Lower leg skin (tissue), 4 donors: ENCODE measurements at places on chromosomes 4 and X.

DNA sequence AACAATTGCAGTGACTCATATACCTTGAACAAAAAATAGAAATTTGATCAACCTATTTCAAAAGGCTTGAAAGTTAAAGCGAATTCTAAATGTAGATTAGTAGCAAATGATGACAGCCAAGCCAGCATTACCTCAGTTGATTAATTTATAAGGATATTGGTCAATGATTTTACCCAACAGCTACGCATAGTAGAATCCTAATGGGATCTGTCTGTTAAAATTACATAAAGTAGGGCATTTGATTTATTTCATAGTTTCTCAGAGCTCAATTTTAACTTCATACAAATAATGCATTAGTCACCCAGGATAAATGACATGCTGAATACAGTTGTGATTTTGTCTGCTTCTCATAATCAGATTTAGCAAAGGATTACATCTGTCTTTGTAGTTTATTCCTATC, 12.0 kb downstream of the AFF2 start:
- no peak for DNase-seq

DNA sequence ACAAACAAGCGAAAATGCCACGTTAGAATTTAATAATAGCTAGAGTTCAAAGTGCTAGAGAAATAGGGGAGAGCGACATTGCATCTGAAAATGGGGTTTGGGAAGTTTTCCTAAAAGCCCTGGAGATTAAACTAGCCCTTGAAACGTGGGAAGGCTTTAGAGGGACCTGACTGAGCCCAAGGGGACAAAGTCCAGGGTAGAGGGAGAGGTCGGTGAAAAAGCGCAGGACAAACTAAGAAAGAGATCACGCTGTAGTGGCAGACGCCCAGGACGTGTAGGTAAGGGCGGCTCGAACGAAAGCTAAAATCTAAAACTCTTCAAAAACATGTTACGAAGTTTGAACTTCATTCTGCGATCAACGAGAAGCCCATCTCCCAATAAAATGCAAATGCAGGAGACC, 1.1 kb upstream of the ATP11C start:
- no peak for DNase-seq

DNA sequence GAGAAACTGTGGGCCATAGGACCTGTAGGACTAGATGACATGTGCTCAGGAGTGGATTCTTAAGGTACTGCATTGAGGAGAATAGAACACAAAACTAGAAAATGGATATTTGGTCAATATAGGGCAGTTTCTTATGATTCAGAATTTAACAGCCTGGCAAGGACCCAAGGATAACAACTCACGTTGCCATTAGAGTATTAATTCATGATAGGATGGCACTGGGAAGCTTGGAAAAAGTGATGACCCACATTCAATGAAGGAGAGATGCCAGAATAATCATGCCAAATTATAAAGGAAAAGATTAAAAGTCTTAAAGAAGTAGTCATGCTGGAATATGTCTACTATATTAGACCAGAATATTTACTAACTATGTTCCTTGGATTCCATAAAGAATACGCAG, 594.5 kb downstream of the ANKRD50 start:
- DNase-seq, result no peak

GRCh38 chrX:115408771-115409400, 119.4 kb downstream of the LUZP4 start:
- DNase-seq, result no peak

DNA sequence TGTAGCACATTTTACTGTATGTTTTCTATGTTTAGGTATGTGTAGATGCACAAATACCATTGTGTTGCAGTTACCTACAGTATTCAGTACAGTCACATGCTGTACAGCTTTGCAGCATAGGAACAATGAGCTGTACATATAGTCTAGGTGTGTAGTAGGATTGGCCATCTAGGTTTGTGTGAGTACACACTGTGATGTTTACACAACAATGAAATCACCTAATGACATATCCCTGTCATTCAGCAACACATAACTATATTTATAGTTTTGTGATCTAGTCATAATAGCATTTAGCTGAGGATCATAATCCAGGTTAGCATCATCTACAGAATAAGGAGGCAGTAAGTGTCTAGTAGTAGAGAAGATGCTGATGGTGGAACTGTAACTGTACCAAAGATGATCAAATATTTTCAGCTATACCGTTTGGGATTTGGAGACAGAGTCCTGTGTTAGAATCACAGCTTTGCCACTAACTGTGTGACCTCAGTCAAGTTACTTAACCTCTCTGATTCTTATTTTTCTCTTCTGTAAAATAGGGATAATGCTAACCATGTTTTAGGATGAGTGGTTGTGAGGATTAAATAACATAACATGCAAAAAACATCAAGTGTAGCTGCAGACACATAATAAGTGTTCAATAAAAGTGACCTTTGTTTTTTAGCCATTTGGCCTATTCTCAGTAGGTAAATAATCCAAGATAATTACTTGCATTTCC, 73.3 kb downstream of the LIMCH1 start:
- no peak for DNase-seq

- no peak for DNase-seq
Measured at GRCh38 chrX:125505207-125505606, 185.5 kb downstream of the TEX13C start.

GRCh38 chr4:40656201-40656863, 26.7 kb upstream of the RBM47 start:
- DNase-seq, result no peak

DNA sequence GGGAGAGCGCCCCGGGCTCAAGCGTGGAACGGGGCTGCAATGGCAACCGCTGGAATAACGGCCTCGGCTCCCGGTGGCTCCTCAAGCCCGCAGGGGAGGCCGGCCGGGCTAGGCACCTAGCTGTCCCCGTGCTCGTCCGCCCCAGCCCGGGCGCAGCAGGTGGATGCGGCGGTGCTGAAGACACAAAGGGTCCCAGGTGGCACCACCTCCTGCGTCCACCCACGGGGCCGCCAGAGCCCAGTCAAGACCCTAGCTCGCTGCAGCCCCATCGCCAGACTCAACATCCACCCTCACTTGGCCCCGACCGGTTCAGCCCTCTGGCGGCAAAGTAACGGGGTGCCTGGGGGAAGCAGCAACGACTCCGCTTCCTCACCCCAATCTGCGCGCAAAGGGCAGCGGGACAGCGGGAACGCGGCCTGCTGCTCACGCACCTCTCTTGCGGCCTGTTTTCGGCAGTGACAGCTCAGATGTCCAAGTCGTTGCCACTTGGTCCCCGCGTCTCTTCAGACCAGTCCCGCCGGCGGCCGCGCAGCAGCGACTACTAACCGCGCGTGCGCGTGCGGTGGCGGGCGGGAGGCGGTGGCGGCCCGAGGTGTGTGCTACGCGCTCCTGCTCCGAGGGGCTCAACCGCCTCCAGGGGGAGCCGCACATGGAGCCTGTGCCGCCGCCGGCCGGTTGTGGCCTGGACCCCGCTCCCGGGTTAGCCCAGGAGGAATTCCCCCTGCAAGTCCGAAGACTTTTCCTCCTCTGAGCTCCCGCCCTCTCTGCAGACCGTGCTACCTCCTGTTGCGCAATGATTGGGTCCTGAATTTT, at the start of gene CLGN:
CLGN (minus strand) TSS at position 543 of the 813 bp plus-strand sequence. CDS start 14,570 bp downstream, outside the sequence.
- no peak for DNase-seq

DNA sequence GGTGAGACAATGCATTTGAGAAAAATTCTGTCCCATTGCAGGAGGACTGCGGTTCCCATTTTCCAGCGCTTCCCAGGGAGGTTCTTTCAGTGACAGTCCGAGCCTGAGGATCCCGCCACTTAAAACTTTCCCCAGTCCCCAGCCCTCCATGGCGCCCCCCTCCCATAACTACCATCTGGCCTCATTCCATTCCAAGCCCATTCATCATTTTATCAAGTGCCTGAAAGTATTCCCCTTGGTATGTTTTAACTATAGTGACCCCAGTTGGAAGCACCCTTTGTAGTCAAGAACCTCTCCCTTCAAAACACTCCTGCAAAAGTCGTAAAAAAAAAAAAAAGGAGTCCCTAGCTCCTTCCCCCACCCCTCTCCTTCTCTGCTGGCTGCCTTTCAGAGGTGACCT, 1.2 kb downstream of the RASL11B start:
- DNase-seq, result no peak
